ENCODE measurements at places on chromosomes 13 and 19.

DNA sequence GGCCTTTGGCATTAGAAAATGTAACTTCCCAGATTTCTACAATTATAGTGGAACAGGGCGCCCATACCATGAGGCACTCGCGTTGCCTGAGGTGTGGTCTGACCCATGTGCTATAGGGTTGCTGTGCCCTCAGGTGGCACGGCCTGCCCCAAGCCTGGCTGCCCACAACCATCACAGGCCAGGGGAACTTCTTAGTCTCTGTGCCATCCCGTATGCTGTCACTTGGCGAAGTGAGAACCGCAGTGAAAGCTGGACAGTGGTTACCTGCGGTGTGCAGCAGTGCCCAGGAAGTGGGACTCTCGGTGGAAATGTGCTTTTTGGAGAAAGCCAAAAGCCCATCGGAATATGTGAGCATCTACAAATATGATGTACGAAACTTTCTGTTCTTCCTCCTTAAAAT lies 88.2 kb upstream of the GPR183 start:
- DNase-seq: no peak

DNA sequence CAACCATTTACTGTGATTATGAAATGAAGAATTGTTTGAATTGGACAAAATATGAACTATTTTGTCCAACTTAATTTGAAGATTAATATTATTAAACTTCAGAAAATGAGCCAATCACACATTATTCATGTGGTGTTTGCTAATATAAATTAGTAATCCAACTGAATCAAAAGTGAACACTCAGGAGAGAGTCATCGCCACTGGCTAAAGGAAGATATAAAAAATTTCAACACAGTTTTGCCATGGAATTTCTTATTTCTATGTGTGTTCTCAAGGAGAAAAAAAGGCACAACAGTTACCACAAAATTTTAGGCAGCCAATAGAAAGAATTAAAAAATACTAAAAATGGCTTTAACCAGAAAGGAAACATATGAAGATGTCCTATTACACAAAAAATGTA lies 2683.8 kb downstream of the PCDH9 start:
- no peak for DNase-seq

DNA sequence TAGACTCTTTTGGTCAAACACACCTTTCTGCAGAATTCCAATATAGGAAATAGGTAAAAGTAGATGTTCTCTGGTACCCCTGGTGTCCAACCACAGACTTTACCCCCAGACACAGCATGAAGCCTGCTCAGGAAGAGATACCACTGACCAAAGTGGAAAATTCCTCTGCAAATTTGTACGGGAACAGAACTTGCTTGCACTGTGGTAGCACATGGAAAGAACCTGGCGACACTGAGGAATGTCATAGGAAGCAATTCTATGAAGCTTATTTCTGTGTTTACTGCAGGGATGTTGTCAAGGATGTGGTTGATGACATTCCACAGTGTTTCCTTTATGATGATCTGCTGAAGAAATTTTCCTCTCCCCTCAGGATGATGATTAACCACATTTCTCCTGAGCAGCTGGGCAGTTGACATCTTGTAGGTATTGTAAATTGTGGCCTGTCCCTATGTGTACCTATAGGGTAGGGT lies 48.9 kb upstream of the TNFSF11 start:
- DNase-seq: peak; percentile 52

DNA sequence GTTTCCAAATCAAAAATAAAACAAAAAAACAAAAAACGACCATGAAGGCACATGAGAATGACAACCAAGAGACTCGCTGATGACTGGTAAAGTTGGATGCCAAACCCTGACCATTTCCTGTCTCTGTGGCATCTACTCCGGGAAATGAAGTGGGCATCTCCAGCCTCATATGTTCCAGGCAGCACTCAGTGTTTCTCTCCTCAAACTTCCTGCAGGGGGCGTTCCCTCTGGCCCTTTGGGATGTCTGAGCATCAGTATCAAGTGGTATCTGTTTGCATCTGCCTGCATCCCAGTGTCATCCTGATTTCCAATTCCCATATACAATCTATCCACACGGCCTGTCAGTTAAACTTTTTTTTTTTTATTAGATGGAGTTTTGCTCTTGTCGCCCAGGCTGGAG lies 9.8 kb upstream of the SIGLEC12 start:
- DNase-seq: no peak

DNA sequence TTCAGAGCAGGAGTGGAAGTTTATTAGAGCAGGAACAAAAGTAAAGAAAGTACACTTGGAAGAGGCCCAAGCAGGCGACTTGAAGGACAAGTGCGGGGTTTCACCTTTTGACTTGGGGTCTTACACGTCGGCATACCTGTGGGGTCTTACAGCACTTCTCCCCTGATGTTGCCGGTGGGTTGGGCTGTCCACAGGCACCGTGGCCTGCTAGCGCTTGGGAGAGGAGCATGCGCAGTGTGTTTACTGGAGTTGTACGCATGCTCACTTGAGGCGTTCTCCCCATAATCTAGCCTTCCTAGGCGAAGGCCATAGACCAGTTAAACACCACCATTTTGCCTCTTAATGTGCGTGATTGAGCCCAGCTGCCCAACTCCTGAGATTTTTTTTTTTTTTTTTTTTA lies 25.0 kb upstream of the PLEKHF1 start:
- no peak for DNase-seq

DNA sequence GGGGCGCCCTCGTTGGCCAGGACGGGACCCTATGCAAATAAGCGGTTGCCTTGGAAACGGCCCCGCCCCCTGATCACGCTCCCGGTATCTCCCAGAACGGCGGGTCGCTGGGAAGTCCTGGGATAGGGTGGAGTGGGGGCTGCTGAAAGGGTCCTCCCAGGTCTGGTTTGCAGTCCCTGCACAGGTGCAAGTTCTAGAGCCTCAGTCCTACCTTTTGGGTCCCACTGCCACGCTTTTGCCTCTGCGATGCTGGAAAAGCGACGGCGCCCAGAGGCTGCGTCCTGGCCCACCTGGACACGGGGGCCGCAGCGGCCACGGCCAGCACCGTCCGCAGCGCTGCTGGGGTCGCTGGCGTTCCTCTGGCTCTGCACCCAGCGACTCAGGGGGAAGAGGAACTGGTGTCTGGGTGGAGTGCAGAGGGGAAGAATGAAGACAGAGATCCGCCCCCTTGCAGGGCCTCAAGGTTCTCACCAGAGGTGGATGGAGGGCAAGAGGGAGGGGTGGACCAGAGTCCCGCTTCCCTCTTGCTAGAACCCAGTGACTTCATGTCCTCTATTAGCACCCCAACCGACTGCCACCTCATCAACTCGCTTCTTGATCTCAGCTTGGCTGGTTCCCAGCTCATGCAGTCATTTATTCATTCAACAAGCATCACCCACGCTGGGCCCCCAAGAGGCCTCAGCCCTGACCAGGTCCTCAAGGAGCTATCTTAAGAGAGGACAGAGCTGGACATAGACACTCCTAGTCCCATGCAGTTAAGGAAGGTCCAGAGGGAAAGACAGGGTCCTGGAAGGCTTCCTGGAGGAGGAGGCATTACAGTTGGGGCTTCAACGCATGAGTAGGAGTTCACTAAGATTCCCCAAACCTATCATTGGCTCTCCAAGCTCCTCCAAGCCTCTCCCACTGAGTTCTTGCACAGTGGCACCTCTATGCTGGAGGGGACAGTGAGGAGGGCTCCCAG lies at the start of gene LRRC25:
TSS of gene LRRC25 (minus strand) at position 381 of the 961 bp plus-strand sequence. CDS start 659 bp downstream, outside the sequence.
- no peak for DNase-seq

DNA sequence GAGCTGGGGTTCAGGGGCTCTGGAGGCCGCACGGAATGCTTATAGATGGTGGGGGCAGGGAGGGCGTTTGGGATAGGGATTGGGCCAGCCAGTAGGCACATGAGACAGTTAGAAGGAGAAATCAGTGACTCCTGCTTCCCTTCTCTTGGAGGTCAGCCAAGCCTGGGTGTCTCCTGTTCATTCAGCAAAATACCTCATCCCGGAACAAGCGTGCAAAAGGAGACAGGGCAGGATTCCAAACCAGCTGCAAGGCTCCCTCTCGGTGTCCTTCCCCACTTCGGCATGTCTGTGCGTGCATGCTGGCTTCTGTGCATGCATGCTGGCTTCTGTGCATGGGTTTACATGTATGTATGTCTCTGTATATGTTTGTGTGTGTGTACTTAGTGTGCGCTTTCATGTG lies 37.3 kb upstream of the PEPD start:
- DNase-seq: no peak

- no peak for DNase-seq
Measured at GRCh38 chr13:107035778-107036177, 467.8 kb upstream of the ARGLU1 start.

DNA sequence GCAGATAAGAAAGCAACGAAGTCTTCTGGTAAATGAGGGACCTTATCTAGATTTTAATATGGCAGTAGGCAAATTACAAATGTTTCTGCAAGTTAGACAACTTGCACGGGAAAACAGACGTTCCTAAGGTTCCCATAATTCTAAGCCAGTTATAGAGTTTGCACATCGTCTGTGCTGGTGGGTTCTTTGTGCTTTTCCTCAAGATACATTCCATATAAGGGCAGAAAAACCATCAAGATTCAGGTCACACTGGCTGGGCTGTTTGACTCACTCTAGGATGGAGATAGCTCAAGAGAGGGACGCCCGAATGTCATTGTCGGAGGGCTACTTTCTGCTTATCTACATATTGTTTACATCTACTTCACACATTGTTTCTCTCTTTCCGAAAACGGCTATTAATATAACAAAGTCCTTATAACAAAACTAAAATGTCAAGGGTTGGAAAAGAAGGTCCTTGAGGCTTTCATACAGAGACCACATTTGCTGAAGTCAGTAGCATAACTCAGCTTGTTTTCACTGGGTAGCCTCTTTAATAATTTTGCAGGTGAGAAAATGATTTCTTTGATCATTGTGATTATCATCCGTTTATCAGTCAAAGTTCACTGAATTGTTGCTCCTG lies 44.4 kb downstream of the SOX1 start:
- no peak for DNase-seq

GRCh38 chr19:18421371-18421959 lies 2.3 kb downstream of the SSBP4 start:
- DNase-seq: no peak

- no peak for DNase-seq
Measured at GRCh38 chr13:102907016-102907756, 61.4 kb downstream of the ERCC5 start.

GRCh38 chr19:12953138-12953798 lies 3.8 kb downstream of the GADD45GIP1 start:
- DNase-seq: no peak

DNA sequence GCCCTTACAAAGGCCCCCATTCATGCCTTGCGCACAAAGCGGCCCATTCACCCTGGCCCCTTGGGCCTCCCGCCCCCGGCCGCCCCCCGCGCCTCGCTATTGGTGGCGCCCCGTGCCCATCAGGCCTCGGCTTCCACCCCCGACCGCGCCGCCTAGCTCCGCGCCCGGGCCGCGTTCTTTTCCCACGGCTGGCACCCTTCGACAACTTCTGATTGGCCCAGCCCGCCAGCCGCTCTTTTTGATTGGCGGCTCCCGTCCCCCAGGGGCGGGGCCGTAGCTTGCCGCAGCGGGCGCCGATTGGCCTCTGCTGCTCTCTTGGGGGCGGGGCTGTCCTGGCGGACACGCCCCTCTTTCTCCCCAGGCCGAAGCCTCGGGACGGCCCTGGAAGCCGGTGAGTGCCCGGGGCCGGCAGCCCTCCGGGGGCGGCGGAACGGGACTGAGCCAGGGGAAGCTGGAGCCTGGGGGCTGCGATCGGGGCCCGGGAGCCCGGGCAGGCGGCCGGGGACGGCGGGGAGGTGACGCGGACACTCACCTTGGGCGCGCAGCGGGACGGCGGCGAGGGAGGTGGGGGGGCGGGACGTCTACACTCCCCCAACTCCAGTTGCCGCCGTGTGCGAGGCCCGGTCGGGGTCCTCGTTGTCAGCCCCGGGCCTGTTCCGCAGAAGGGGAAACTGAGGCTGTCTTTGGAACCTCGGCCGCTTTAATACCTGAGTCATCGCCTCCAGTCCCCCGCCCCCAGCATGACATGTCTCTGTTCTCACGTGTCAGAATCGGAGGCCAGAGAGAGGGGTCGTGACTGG lies at the start of gene MYH14:
TSS of gene MYH14 (plus strand) at position 342 of the 800 bp plus-strand sequence. CDS start 6,744 bp downstream, outside the sequence.
- DNase-seq: peak; percentile 96

DNA sequence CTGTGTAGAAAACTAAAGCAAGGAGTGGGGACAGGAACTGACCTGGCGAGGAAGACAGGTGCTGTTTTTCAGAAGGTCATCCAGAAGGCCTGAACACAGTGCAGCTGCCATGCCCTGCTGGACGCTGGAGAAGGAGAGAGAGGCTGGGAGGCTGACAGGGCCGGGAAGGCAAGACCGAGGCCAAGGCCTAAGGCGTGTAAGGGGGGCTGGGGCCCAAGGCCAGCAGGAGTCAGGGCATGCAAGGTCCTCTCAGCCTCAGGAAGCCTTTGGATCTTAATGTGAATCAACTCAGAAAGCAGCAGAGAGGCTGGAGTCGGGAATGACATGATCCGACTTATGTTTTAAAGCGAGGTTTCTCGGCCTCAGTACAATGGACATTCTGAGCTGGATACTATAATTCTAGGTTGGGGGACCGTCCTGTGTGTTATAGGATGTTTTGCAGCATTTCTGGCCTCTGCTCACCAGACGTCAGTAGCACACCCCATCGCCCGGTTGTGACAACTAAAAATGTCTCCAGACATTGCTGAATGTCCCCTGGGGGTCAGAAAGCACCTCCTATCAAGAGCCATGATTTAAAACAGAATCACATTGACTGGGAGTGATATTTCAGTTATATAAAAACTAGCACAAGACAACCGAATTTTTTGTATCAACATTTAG lies 530.4 kb downstream of the MYO16 start:
- DNase-seq: no peak

DNA sequence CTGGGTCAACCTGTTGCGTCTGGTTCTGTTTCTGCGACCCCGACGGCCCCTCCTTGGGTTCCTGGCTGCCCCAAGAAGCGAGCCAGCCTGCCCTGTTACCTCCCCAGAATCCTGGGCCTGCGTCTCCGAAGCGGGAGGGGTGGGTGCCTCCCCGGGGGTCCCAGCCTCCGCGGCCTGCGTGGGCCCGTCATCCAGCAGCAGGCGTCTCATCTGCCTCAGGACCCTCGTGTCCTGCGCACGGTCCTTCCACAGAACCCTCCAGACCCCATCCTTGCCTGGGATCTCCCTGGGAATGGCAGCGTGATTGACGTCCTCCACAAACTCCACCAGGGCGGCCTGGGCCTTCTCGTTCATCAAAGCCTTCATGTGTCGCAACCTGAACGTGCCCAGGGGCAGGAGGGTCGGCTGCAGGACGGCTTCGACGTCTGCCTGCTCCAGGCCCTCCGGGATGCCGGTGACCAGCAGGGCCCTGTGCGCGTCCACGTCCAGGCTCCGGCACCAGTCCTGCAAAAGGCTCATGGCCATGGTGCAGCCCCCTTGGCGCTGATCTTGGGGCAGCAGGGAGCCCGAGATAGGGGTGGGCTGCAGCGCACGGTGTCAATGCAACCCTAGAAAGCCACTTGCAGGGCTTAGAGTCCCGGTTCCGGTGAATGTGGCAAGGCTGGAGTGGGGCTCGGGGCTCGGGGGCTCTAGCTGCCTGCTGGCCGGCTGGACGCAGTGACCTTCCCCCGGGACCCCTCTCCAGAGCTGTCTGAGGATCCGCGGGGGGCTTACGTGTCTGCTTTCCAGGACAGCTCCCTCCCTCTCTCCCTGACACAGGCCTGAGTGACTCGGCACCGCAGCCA lies 504 bp downstream of the PNMA8B start:
- no peak for DNase-seq

- no peak for DNase-seq
Measured at GRCh38 chr13:94160875-94161274, 318.6 kb downstream of the DCT start.

Data from small intestine (tissue), 16 donors.